ENCODE measurements at places on chromosomes 3 and 15.

DNA sequence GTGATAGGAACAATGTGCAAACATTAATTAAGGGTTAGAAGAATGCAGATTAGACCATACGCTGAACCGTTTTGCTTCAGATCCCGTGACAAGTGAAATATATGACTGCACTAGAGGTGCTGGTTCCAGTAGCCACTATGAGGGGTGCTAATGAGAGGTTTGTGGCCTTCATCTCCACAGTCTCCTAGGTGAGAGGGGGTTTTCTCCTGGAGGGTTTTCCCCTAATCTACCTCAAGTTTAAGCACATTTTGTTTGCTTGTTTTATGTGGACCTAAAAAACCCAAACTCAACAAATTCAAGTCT lies 13.7 kb upstream of the SHF start:
- no peak for DNase-seq

DNA sequence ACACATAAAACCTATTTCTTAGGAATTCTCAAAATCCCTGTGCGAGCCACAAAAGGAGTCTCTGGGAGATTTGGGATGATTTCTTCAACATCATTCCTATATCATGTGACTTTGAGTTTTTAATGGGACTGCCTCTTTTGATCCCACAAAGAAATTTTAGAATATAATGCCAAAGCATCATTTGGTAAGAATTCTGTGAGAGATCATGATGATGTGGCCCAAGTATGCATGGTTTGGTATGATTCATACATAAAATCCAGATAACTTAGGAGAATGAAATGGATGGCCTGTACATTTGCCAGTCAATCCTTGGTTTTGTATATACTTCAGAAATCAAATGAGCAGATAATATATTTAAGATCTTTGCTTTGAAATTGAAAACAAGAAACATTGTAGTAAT lies 61.3 kb downstream of the UBE2E2 start:
- no peak for DNase-seq

DNA sequence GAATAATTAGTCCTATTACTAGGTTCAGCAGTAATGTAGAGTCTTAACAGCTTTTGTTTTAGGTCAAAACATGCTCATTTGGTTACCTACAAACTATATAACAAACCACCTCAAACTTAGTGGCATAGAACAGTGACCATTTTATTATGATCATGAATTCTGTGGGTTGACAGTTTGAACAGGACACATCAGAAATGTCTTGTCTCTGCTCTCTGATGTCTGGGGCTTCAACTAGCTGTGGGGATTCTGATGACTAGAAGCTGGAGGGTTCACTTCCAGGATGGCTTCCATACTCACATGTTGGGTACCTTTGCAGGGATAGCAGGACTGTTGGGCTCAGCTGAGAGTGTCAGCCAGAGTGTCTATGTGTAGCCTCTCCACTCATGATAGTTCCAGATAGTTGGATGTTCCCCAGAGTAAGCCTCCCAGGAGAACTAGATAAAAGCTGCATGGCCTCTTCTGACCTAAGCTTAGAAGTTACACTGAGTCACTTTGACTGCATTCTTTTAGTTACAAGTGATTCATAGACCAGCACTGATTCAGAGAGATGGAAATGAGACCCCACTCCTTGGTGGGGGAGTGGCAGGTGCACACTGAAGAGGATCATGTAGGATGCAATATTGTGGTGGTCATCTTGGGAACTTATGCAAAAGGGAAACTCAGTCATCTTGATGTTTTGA lies 32.6 kb downstream of the PLCL2 start:
- DNase-seq = no peak

GRCh38 chr15:52518487-52519371 lies 10.0 kb downstream of the MYO5A start:
- DNase-seq = no peak

GRCh38 chr3:107085261-107085660 lies 292.0 kb upstream of the CCDC54 start:
- DNase-seq = no peak

GRCh38 chr3:108022256-108023150 lies 68.3 kb downstream of the CD47 start:
- no peak for DNase-seq
